RWPE1 (cell line): ENCODE measurements at places on chromosomes 16 and 17.

- DNase-seq = no peak
Observed at GRCh38 chr16:84391151-84392030, 23.1 kb downstream of the ATP2C2 start.

GRCh38 chr16:86030116-86030515 is 131.2 kb downstream of the IRF8 start:
- DNase-seq = no peak

- no peak for DNase-seq
Observed at GRCh38 chr17:39351508-39351907, 49.9 kb downstream of the FBXL20 start.

DNA sequence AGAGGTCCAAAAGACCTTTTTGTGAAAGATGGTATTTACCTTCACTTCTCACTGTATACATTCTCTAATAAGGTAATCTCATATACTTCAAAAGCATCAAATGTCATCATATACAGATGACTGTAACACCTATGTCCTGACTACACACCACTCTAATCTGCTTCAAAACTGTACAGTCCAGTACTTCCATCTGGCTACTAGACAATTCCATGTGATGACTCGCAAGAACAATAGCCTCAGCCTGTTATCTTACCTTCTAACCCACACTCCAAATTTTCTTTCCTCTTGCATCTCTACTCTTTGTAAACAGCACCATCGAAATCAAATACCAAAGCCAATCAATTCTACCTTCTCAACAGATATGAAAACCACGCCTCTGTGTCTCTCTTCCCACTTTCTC is 24.1 kb downstream of the MYO1D start:
- DNase-seq = no peak

DNA sequence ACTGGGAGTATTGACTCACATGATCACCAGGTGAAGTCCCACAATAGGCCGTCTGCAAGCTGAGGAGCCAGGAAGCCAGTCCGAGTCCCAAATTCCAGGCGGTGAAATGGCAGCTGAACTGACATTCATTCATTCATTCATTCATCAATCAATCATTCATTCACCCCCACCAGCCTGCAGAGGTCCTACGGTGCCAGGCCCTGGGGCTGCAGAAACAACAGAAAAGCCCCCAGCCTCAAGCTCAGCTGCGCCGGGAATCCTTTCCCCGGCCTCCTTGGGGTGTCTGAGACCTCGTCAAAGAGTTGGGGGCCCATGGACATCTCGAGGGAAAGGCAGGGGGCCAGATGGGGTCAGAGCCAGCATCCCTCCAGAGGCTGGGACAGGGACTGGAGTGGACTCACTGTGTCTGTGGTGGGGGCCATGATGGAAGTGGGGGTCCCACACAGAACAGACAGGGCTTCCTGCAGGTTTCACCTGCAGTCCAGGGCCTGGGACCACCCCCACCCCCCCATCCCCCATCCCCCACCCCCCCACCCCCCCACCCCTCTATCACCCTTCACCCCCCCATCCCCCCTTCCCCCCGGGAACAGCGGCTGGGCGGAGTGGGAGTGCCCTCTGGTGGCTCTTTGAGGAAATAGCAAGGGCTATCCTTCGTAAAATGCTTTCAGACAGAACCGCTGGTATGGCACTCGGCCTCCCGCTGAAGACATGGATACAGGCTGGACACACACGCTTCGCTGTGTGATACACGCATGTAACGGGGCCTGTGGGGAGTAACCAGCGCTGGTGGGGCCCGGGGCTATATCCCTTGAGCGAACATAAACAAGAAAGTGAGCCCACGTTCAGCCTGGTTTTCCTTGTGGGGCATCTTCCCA is 8.5 kb upstream of the ZC3H18 start:
- peak; percentile 72 for DNase-seq
